Glutamatergic neuron (in vitro differentiated cells): ENCODE measurements at places on chromosomes 6 and 20. TPM values are rescaled to one million over a fixed set of nuclear protein-coding genes. Genes with fewer than 3 reads are reported as not detected.
A peak's percentile ranks its signal among the peaks of the same experiment; 100 is the strongest.

The HLA-DMB gene
- not detected for total RNA-seq

- peak; percentile 41 for DNase-seq
Measured at GRCh38 chr20:10171864-10172751, 46.5 kb upstream of the SNAP25 start.

GRCh38 chr20:63432577-63433325, 39.7 kb downstream of the KCNQ2 start:
- DNase-seq = no peak

- DNase-seq = peak; percentile 63
Measured at GRCh38 chr20:2006452-2007361, 12.8 kb upstream of the PDYN start.

DNA sequence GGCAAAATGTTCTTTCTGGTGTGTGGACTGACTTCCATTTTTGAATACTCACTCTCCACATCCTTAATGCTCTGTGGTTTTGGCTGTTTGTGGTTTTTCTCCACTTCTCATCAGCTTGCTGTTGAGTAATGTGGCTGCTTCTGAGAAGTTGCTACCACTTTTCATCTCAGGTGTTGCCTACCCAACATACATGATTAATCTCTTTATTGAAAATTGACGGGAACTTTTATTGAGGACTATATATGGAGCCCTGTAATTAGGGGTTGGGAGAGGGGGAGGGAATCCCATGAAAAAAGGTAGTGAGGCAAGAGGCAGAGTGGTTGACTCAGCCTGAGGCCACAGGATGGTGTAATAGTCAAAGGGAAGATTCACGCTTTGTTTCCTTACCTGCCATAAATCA, 17.6 kb downstream of the IL22RA2 start:
- DNase-seq = no peak

DNA sequence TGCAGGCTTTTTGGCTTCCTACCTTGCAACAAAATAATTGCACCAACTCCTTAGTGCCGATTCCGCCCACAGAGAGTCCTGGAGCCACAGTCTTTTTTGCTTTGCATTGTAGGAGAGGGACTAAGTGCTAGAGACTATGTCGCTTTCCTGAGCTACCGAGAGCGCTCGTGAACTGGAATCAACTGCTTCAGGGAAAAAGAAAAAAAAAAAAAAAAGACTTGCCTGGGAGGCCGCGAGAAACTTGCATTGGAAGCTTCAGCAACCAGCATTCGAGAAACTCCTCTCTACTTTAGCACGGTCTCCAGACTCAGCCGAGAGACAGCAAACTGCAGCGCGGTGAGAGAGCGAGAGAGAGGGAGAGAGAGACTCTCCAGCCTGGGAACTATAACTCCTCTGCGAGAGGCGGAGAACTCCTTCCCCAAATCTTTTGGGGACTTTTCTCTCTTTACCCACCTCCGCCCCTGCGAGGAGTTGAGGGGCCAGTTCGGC, 420 bp downstream of the SOX4 start:
- DNase-seq = no peak

GRCh38 chr20:57388953-57389694, 2.1 kb upstream of the RBM38 start:
- peak; percentile 38 for DNase-seq
